Upper lobe of left lung (tissue), 6 donors: ENCODE measurements at places on chromosomes 6 and 20. TPM values are rescaled to one million over a fixed set of nuclear protein-coding genes. Genes with fewer than 3 reads are reported as not detected.

DNA sequence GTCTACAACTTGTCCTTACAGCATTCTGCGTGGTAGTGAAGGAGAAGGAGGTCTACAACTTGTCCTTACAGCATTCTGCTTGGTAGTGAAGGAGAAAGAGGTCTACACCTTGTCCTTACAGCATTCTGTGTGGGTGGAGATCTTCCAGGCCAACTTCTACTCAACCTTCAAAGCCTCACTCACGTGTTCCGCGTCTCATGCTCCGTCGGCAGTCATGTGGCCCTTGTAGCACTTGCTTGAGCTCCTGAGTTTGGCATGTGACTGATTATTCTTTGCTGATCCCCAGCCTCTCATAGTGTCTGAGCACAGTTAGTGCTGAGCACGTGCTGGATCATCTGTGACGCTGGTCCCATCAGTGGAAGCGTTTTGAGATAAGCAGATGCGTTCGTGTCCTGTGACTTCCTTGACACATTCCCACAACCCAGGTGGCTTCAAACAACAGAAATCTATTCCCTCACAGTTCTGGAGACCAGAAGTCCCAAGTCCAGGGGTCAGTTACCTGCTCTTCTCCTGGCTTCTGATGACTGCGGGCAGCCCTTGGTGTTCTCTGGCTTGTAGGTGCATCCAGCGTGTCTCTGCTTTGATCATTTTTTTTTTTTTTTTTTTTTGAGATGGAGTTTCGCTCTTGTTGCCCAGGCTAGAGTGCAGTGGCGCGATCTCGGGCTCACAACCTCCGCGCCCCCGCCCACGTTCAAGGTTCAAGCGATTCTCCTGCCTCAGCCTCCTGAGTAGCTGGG is 2.6 kb downstream of the SS18L1 start:
- no peak overlapping the region for H3K27ac ChIP-seq
- no peak overlapping the region for H3K4me3 ChIP-seq
- H3K4me1 ChIP-seq: peaks cover 52% of the 10 kb centered on the region
- no peak for DNase-seq
- no peaks in the 10 kb centered on the region for H3K27me3 ChIP-seq

Gene PTK6
- 4.2 TPM for total RNA-seq

Gene IYD
- 3.0 TPM for total RNA-seq

Gene PHF20
- total RNA-seq: 29.9 TPM

Gene DTD1
- 24.3 TPM for total RNA-seq

Gene STMND1
- total RNA-seq: 2.6 TPM
